ENCODE measurements at places on chromosomes 13 and 19.

DNA sequence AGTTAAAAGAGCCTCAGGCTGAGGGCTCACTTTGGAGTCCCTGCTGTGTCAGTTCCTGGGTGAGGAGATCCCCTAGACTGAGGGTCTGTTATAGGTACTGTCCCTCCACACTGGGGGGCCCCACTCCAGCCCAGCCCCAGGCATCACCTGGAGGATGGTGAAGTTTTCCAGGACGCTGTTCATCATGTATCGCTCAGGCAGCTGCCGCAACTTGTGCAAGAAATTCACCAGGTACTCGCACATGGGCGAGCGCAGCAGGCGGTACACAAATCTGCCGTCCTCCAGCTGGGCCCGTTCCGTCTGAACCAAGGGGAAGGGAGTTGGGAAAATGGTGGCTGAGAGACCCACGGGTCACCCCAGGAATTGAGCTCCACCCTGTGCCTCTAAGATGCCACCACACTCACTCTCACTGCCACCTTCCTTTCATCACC lies 7.1 kb downstream of the CD37 start:
- DNase-seq = no peak

DNA sequence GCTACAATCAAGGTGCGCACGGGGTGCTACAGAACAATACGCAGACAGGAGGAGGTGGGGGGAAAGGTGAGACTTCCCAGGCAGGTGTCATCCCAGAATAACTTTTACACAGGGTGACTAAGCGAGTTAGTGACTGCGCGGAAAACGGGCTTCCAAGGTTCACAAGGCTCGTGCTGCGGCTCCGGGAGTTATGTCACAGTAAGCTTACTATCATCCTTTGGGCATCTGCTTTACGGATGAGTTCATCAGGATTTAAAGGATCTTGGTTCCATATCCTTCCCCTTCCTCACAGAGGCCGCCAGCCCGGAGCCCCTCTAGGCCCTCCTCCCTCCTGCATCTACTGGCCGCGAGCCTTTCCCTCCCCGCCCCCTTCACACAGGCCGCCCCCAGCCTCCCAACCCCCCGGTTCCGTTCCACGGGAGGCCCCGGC lies 474 bp upstream of the IFT88 start:
- DNase-seq = peak; percentile 4

DNA sequence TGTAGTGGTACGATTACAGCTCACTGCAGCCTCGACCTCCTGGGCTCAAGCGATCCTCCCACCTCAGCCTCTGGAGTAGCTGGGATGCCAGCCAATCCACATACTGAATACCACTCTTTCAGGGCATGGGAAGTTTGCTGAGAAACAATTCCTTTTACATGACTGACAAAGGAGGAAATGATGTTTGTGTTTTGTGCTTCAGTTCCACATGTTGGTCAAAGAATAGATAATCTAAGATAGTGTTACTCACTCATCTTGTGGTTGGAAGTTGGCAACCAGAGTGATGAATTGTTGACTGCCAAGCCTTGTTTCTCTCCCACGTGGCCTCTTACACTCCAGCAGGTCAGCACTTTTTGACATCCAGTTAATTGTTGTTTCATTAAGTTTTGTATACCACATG lies 7.6 kb downstream of the MBD3L2B start:
- DNase-seq = no peak

GRCh38 chr19:3075605-3076431 lies 13.5 kb upstream of the TLE5 start:
- DNase-seq = peak; percentile 68

GRCh38 chr13:66077132-66077689 lies 1152.9 kb downstream of the PCDH9 start:
- no peak for DNase-seq

- DNase-seq = no peak
Observed at GRCh38 chr13:32969516-32969941, 46.7 kb upstream of the KL start.

DNA sequence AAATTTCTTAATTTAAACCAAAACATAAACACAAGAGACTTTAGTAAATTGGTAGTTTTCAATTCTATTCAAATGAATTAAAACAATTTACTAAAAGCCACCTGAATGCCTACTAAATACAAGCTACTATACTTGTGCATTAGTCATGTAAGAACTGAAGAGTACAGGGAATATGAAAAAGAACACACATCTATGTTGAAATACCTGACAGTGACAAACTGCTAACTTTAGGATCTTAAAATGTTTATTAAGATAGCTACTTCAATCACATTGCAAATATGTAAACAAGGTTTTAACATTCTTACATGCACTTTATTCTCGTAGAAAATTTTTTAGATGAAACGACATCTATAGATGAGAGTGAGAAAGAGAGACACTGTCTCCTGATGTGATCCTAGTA lies 4.1 kb downstream of the SPRYD7 start:
- no peak for DNase-seq

GRCh38 chr13:80030491-80030890 lies 310.4 kb downstream of the SPRY2 start:
- DNase-seq = no peak

- DNase-seq = no peak
Observed at GRCh38 chr19:7230826-7231225, 63.4 kb downstream of the INSR start.

DNA sequence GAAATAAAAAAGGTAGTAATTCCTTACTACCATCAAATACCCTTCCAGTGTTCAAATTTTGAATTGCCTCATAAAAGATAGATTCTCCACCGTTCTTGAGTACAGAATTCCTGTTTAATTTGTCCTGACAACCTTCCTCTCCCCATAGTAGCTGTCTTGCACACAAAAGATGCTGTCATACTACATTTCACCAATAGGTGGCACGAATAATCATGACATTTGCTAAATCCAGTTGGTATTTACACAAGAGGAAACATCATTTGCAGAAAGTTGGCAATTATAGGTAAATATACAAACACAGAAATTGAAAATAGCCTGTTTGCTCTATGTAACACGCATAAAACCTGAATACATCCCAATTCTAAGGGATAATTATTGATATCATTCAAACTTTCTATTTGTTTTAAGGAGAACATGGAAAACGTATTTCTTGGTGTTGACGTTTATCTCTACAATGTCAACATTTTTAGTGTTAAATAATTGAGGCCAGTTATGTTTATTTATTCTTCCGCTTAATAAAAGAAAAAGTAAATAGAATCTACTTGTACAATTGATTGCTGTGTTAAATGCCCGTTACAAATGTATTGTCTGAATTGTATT lies 58.3 kb upstream of the CLDN10 start:
- DNase-seq = no peak

DNA sequence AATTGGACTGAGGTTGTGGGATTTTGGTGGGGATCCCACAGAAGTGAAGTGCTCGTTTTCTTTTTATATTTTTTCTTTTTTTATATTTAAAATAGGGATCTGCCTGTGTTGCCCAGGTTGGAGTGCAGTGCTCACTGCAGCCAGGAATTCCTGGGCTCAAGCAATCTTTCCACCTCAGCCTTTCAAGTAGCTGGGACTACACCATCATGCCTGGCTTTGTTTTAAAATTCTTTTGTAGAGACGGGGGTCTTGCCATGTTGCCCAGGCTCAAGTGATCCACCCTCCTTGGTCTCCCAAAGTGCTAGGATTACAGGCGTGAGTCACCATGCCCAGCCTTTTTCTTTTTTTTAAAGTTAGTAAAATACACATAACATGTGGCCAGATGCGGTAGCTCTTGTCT lies 20.6 kb downstream of the CRTC1 start:
- DNase-seq = no peak

- no peak for DNase-seq
Observed at GRCh38 chr13:111360452-111360851, 40.0 kb downstream of the TEX29 start.

GRCh38 chr19:37309834-37310575 lies 60.9 kb upstream of the ZNF527 start:
- no peak for DNase-seq

Data from stimulated activated CD8-positive, alpha-beta memory T cell treated with anti-CD3 and anti-CD28 coated beads, Interleukin-12 subunit alpha, Interleukin-12 subunit beta, amount 100 ng/mL, for 4 hours (primary cell).